IPS DF 6.9 (cell line): ENCODE measurements at places on chromosomes 1 and 21.

GRCh38 chr1:245404527-245404926 is 249.7 kb downstream of the KIF26B start:
- no peak for DNase-seq

DNA sequence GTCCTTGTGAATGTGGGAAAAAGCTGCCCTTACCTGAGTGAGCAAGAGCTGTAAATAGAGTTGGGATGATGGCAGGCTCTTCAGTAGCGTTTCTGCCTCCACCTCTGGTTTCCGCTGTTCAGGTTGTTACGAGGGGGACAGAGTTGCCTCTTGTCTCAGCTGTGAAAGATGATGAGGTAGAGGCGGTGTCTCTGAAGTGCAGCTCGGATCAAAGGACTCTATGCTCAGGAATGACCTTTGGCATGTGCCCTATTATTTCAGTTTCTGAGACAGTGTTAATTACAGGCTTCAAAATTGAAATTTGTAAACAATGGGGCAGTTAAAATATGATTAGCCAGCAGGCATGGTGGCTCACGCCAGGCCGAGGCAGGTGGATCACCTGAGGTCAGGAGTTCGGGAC is 70.3 kb downstream of the VPS26C start:
- no peak for DNase-seq

GRCh38 chr1:1563688-1564087 is 11.0 kb downstream of the SSU72 start:
- no peak for DNase-seq

DNA sequence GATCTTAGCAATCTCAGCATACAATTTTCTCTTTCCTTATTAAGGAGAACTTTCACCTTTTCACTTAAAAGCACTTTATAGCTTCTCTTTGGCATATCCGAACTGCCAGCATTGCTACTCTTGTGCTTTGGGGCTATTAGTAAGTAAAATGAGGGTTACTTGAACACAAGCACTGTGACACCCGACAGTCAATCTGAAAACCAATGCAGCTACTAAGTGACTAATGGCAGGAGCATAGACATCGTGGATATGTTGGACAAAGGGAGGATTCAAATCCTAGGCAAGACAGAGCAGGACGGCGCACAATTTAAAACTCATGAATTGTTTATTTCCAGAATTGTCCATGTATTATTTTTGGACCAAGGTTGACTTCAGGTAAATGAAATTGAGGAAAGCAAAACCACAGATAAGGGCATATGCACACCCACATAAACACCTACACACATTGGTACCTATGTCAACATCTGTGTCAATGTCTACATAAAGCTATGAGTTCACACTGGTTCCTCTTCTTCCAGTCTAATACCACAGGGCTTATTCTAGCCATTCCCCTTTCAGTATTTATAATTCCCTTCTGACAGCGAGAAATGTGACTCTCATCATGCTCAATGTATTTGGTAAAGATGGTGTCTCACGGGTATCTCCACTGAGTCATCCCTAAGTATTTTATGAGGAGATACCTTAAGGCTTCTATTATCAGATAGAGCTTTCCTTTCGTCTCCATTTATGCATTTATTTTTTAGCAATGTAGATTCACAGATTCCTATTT is 75.3 kb upstream of the RALGPS2 start:
- DNase-seq = no peak

GRCh38 chr1:45908611-45909140 is 105.3 kb downstream of the MAST2 start:
- DNase-seq = no peak

GRCh38 chr1:159548126-159548525 is 12.3 kb upstream of the OR10J5 start:
- DNase-seq = no peak

DNA sequence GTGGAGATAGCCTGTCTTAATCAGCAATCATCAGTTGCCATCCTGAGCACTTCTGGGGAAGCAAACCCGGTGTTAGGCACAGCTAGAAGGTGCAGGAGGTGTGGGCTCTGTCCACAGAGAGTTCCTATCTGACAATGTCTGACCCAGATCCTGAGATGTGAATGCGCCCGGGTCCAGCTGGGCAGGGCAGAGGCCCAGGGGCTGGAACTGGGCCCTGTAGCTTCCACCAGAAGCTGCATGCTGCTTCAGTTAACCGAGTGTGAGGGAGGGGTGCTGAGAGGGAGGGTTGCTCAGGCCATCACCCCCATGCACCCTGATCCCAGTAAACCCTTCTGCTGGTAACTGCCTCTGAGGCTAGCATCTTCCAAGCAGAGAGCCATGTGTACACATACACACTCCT is 42.2 kb downstream of the KIF21B start:
- no peak for DNase-seq

GRCh38 chr1:150186789-150187559 is 37.3 kb downstream of the PLEKHO1 start:
- DNase-seq = no peak

GRCh38 chr21:25752416-25752815 is 17.6 kb downstream of the GABPA start:
- no peak for DNase-seq

DNA sequence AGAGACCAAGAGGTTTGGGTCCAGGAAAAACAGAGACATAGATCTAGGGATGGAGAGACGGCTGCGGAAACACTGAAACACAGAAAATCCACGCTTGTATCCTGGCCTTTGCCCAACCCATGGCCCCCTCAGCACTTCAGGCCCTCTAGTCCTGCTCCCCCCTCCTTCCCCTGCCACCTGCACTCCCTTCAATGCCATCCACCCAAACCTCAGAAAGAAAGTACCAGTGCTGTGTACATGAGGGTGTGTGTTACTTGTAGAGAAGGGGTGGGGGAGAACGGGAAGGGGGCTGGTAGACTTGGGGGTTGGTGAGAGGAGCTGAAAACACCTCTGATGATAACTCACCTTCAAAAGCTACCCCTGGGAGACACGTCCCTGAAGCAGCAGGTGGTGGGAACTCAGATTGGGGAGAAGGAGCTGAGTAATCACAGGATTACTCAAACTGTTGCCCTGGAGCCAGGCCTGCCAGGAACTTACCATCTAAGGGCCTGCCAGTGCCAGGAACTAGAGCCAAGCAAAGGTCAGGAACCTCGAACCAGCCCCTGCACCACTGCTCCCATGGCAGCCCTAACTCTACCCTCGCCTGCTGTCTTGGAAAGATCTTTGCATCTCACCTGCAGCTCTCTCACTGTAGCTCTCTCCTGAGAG is 11.5 kb downstream of the RORC start:
- DNase-seq = no peak

GRCh38 chr1:115314092-115314491 is 24.0 kb downstream of the NGF start:
- DNase-seq = no peak

DNA sequence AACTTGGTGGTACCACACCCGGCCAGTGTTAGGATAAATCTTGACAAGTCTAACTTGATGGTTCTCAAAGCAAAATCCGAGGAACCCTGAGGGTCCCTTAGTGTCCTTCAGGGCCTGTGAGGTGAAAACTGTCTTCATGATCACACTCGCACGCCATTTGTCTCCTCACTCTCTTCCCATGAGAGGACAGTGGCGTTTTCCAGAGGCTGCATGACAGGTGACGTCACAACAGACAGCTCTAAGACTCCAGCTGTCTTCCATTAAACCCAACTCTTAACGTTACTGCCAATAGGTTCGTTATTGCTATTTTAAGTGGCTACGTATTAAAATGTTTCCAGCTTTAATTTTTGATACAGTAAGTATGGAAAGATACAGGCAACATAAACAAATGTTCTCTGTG is 13.8 kb downstream of the CFAP74 start:
- no peak for DNase-seq

DNA sequence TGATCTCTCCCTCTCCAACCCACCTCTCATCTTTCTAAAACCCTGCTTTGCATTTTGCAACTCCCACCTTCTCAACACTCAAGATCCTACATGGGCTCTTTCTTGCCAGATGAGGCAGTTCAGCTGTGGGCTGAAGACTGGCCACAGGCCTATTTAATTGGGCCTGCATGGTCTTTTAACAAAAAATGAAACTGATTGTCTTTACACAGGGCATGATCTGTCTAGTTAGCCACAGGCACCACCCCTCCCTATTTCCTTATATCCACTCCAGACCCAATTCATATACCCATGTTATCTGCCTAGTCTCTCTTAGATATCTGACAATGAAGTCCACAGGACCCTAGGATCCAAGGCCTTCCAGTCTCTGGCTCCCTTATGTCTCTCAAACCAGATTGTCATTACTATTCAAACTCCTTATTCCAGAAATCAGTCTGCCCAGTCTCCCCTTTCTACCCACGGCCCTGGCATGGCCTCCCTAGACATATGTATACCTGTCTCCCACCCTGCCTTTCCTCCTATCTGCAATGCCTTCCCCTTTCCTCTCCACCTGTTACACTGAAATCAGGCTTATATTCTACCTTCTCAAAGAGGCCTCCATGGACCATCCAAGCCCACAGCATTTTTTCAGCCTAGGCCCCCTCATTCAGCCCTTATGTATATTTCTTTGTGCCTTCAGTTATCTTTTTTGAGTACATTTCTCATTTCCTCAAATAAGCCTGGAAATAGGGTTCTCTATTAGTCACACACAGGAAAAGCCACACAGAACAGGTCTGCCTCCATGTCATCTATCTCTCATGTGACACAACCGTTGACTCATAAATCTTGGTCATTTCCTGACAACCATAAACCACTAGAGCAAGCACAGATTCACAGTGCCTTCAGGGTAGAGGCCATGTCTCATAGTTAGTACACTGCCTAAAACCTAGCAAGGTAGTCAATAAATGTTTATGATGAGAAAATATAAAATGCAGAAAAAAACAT is 39.0 kb downstream of the LPAR3 start:
- no peak for DNase-seq

DNA sequence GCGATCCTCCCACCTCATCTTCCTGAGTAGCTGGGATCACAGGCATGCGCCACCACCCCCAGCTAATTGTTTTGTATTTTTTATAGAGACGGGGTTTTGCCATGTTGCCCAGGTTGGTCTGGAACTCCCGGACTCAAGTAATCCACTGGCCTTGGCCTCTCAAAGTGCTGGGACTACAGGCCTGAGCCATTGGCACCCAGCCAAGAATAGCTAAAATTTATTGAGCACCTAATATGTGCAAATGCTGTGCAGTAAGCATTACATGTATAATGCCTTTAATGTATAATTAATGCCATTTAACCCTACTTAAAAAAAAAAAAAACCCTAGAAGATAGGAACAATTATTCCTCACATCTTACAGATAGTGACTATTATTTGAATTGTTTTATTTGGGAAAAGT is 42.9 kb downstream of the ZNF691 start:
- DNase-seq = no peak

GRCh38 chr21:27806281-27806680 is 839.4 kb upstream of the ADAMTS5 start:
- DNase-seq = no peak

- DNase-seq = no peak
Measured at GRCh38 chr21:22288885-22289499, 1290.8 kb downstream of the NCAM2 start.

GRCh38 chr21:14541841-14542490 is 4.1 kb downstream of the SAMSN1 start:
- no peak for DNase-seq

DNA sequence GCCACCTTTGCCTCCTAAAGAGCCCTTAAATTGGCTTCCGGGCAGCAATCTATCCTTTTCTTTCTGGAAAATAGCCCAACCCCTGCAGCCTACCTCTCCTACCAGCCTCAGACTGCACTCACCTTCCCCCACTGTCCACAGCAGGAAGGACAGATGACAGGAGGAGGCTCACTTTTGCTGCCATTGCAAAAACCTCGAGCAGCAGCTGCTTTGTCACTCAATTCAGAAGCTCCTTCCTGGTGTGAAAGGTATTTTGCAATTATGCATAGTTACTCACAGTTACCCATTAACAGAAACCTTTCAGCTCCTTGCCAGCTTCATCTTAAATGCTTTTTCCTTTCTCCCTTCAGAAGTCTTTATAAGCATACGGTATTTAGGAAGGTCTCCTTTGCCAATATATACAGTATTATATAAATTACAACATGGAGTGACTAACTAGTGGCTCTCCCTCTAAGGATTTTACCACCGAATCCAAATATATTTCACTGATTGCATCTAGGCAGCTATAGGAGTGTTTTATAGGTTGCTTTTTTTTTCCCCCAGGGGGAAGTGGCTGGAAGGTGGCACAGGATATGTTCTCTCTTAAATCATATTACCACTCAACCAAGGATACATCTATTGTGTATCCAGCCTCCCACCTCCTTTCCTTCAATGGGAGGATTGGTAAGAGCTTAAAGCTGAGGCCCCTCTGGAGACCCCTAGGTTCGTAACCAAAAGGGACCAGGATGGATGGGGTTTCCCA is 142.1 kb upstream of the IPO9 start:
- no peak for DNase-seq

GRCh38 chr21:37564341-37564923 is 197.9 kb downstream of the DYRK1A start:
- no peak for DNase-seq

- DNase-seq = no peak
Measured at GRCh38 chr1:42175314-42176054, 10.9 kb upstream of the GUCA2A start.

DNA sequence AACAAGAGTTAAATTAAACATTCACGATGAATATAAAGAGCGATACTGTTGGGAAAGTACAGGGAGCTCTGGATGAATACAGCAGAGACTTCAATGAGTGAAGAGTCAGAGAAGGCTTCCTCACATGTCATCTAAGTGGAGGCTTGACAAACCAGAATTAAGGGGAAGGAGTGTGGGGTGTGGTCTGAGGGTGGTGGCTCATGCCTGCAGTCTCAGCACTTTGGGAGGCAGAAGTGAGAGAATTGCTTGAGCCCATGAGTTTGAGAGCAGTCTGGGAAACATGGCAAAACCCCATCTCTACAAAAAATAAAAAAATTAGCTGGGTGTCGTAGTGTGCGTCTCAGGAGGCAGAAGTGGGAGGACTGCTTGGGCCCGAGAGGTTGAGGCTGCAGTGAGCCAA is 8.7 kb downstream of the SDHB start:
- DNase-seq = no peak

DNA sequence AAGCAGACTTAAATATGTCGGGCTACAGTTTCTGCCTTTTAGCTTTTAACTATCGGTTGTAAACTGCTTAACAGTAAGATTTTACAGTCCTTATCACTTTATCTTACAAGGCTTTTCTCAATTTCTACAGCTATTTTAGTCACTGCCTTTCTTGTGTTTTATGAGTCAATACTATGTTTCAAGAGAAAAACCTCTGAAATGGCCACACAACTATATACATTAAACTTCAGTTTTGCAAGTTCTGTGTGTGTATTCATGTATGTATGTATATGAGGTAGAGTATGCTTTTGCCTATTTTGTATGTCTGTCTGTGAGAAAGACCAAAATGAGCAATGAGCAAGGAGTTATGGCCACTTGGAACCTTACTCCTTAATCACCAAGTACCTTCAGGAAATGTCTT is 169.8 kb downstream of the SYT2 start:
- DNase-seq = no peak

DNA sequence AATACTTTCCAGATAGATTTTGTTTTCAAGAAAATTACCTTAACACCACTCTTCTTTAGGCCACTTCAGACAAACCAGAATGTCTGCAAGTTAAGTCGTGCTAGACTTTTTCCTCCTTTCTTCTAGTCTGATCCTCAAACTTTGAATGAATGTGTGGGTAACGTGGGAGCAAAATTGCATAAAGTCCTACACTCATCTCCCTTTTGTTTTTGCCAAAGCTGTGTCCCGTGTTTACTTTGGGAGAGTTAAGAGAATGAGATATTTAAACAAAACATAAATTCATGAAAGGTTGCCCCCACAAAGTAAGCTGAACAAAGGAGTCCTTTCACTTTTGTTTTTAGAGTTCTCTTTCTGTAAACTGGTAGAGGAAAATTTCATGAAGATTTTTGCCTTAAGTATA is 16.9 kb upstream of the VAMP3 start:
- no peak for DNase-seq

- DNase-seq = no peak
Measured at GRCh38 chr1:209829716-209830115, 1.9 kb downstream of the UTP25 start.
